ENCODE measurements at places on chromosomes 4 and X.

GRCh38 chrX:101348452-101349192 is at the start of gene TIMM8A:
TSS of gene TIMM8A (minus strand) at chrX:101348742. CDS start at chrX:101348664, 78 bp downstream.
- DNase-seq: peak; percentile 61

- DNase-seq: no peak
These were observed 549.7 kb downstream of the IL1RAPL1 start for GRCh38 chrX:29136904-29137303.

DNA sequence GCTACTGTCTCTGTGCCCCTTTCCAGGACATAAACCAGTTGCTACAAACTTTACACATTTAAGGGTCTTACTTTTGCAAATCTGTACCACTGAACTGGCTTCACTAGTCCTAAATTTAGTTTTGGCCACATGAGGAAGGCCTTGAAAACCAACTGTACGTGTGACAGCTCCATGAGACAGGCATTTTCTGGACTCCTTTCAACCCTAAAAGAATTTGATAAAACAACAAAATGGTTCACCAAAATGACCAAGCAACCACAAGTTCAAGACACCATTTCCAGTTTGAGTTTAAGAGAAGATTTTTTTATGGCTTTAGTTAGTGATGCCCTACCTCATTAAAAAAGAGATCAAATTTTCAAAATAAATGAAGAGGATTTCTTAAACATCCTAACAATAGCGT is 246.4 kb downstream of the ZNF674 start:
- no peak for DNase-seq

DNA sequence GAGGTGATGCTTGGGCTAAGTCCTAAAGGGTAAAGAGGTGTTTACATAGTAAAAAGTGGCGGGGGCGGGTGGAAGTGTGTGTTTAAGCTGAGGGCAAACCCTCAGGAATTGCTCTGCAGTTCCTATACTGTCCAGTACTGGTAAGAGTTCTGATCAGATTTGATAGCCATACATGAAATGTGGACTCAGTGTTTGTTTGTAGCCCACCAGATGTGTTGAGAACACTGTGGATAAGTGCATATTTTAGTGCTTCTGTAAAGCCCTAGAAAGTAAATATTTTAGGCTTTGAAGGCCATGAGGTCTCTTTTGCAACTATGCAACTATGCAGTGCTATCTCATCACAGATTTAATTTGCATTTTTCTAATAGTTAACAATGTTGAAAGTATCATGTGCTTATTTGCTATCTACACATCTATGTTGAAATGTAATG is 80.7 kb upstream of the EOLA2 start:
- DNase-seq: no peak

- no peak for DNase-seq
These were observed 197.8 kb upstream of the AGTR2 start for GRCh38 chrX:115972717-115973116.

DNA sequence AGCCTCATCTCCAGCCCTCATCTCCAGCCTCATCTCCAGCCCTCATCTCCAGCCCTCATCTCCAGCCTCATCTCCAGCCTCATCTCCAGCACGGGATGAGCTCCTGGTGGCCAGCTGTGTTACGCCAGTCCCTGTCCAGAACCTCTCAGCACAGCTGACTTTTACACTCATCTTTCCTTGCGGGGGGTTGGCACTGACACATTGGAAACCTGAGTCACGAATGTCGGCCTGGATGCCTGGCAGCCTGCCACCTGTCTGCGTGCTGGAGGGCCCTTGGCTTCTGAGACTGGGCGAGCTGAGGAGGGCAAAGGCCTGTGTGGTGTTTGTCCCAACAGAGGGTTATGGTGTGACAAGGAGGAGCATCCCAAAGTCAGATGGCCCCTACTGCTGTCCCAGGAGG is 66.1 kb upstream of the HGFAC start:
- DNase-seq: no peak

GRCh38 chr4:169619518-169619957 is 840 bp upstream of the CLCN3 start:
- DNase-seq: no peak

- DNase-seq: no peak
These were observed 24.3 kb upstream of the CD38 start for GRCh38 chr4:15753786-15754185.

DNA sequence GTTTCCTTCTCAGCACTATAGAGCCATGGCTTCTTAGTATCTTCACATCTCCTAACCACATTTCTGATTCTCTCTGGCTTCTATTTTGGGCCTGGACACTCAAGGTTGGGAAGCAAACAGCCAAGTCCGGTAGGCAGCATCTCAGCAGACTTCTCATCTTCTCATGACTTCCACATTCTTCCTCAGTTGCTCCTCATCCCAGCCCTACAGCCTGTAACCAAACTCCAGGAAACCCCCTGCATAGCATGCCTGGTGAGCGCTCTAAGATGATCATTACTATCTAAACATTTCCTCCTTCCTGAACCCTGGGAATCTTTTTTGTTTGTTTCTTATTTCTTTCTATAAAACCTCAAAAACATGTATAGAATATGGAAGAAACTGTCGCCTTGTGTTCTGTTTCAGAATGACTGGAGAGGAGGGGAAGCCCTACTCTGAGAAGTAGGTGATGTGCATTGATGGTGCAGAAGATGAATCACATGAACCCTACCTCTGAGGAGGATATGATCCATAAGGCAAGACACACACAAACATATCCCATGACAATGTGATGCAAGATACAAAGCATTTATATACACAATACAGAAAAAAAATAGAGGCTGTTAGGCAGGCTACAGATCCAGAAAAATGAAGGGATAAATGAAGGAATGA is 219.8 kb upstream of the GYPA start:
- no peak for DNase-seq

GRCh38 chr4:118823471-118823870 is 12.5 kb downstream of the SEC24D start:
- DNase-seq: no peak

- no peak for DNase-seq
These were observed 189.7 kb downstream of the TSPAN5 start for GRCh38 chr4:98468709-98469108.

DNA sequence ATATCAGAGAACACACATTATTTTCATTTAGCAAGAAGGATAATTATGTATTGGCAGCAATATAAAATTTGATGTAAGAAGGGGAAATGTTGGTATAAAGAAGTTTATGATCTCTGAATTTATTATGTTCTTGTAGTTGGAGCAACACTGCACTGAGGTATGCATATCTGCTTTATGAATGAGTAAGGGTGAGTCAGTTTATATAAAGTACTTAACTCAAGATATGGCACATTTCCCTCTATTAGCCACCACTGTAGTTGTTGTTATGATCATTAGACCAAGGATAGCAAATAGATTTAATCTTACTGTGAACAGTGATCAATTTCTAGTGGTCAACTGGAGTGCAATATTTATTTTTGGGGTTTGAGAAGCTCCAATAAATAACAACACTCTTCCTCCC is 66.6 kb downstream of the SNX25 start:
- DNase-seq: no peak

DNA sequence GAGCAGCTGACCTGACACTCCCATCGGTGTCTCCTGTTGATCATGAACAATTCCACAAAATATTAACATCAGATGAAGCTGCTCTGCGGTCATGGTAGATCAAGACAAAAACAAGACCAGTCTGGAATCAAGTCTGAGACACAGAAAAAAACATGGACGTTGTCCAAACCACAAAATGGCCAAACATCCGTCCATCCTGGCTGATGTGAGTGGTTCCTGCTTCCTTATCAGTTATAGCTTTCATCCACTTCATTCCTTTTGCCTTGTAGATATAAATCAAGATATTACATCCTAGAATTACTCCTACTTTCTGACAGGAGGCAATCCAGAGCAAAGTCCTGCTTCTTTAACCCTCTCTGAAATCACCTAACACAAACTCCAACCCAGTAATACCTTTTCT is 28.8 kb upstream of the PCSK1N start:
- no peak for DNase-seq

DNA sequence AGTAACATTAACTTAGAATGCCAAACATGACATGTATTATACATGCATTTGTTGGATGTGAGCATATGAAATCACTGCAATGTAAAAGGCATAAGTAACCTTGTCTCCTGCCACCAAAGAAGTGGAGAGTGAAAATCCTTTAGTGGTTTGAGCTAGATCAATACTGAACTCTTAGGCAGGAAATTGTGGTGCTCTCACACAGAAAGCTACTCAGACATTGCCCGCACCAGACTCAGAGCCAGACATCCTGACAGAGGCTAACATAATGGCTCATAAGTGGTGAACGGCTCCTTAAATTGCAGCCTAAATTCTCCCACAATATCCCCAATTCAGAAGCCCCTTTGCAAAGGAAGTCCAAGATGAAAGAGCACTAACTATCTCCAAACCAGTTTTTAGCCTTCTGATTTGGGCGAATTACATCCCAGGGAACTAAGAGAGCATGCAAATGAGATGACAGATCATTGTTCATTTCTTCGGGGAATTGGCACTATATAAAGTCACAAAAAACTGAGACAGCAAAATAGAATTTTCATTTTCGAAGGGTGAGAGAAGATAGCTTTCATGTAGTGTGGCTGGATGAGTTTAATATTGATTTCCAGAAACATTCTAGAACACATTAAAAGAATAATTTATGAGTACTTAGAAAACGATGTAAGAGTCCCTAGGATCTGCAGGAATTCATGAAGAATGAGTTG is 233.6 kb upstream of the RPS6KA3 start:
- DNase-seq: no peak

DNA sequence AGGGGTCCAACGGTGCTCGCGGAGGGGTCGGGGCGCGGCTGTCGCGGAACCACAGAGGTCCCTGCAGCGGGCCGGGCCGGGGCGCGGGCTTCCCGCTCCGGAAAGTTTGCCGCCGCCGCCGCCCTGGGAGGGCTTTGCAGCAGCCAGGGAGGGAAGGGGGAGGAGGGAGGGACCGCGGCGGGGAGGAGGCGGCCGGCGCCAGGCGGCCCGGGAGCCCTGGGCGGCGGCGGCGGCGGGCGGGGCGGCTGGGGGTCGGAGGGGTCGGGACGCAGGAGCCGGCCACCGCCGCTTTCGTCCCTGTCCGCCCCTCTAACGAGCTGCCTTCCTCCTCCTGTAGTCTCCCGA is 375 bp downstream of the FGFR3 start:
- no peak for DNase-seq

DNA sequence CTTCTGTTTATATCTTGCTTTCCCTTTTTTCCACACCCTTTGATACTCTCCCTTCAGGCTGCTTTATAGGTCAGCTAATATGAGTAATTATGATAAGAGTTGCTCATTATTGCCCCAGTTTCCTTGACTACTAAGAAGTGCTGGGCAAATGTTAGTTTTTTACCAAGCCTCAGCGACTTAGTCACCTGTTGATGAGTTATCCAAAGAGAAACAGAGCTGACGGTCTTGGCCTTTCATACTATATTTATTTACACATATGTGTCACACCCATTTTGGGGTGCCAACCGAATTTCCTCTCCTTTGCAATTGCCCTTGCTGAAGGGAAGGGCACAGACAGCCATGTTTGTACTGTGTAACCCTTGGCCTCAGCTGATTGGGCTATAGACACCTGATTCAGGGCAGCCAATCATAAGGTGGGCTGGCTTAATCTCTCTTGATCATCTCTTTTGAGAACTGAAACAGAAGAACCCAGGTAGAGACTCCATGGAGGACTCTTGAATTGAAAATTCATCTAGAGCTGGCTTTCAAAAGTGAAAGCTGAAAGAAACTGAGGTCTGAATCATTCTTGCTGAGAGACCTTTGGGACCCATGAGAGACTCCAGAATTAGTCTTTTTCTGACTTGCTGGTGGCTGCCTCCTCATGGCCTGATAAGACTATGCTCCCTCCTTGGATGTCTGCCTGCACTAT is 111.7 kb upstream of the RPS6KA3 start:
- no peak for DNase-seq

DNA sequence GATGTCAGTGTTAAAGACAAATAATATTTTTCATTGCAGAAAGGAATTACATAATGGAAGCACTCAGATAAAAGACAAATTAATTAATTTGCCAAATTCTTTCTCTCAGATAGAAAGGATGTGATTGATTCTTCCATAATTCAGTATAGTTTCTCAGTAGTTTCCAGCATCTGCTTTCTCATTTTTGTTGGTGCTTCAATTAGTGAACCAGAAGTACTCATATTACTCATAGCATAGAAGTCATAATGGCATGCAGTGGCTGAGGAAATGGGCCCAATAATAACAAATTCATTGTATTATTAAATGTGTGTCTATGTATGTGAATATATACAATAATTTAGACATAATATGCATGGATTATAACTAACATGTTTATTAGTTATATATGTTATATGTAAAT is 393.3 kb upstream of the TRAM1L1 start:
- DNase-seq: no peak

- DNase-seq: no peak
These were observed 58.9 kb downstream of the TLR10 start for GRCh38 chr4:38723726-38724474.

- no peak for DNase-seq
These were observed 56.6 kb upstream of the TNIP3 start for GRCh38 chr4:121220698-121221097.

DNA sequence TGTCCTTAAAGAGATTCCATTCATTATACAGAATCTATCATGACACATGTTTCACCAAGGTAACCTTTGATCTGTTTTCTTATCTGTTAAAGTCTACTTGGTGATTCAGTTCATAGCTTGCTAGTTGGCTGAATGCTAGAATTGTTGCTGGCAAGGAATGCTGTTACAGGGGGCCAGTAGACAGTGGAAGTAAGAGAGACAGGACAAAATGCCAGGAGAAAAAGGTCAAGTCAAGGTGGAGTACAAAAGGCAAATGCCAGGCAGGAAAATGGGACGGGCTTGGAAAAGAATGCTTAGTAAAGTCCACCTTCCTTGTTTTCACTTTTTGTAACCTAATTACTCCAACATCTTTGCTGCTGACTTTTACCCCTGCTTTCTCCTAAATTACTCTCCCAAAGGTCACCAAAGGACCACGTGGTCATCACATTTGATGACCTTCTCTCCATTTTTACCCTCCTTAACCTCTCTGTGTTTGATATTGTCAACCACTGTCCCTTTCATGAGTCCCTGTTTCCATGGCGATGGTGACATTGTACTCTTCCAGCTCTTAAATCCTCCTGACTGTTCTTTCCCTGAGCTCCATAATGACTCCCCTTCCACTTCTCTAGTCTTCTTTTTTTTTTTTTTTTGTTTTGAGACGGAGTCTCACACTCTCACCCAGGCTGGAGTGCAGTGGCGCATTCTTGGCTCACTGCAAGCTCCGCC is 24.5 kb upstream of the TAPT1 start:
- DNase-seq: no peak

GRCh38 chr4:187491286-187491685 is 504.3 kb upstream of the ZFP42 start:
- no peak for DNase-seq

GRCh38 chr4:8866828-8867623 is 4.6 kb downstream of the HMX1 start:
- DNase-seq: no peak

DNA sequence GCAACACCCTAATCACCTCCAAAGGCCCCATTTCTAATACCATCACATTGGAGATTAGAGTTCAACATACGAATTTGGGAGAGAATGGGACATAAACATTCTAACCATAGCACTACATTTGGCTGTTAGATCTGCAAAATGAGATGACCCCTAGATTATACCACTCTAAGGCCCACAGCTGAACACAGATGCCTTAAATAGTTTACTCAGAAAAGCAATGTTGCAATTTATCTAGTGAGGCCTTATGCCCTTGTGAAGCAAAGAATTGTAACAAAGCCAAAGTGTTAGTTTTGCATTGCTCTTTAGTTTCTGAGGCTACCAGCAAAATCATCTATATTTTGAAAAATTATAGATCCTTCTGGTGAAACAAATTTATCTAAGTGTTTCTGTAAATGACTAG is 31.6 kb upstream of the ARHGEF6 start:
- DNase-seq: no peak

- DNase-seq: no peak
These were observed 3.9 kb upstream of the CHST7 start for GRCh38 chrX:46569621-46570020.

- no peak for DNase-seq
These were observed 272.1 kb upstream of the HS3ST1 start for GRCh38 chr4:11700751-11701226.

Data from stimulated activated CD8-positive, alpha-beta memory T cell treated with anti-CD3 and anti-CD28 coated beads, Interleukin-12 subunit alpha, Interleukin-12 subunit beta, amount 100 ng/mL, for 4 hours (primary cell).